ENCODE measurements at places on chromosomes 6 and 20.

DNA sequence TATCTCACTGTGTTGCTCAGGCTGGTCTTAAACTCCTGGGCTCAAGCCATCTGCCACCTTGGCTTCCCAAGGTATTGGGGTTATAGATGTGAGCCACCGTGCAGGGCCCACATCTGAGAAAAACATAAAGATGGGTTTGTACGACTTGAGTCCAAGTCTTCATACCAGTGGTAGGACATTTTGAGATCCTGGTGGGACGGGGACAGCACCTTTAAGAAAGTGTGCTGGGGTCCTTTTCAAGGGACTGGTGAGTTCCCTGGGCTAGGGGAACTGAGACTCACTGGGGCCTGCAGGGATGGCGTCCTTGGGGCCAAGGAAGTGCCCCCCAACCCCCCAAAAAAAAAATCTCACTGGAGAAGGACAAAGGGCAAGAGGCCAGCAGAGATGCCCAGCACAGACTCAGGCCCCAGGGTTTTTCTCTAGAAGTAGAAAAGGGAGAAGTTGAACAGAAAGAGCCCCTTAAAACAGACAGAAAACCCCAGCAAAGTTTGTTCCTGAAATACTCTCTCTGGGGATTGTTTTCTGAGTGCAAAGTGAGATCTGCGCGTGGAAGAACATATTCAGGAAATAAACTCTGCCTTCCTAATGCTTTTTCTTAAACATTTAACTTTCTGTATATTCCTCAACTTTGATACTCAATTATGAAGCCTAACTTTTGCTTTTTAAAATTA, 10.7 kb downstream of the OSBPL2 start:
- DNase-seq: no peak

- no peak for DNase-seq
Measured at GRCh38 chr6:145539831-145540230, 195.5 kb downstream of the EPM2A start.

GRCh38 chr6:142241061-142241460, 60.7 kb upstream of the ADGRG6 start:
- DNase-seq: no peak

DNA sequence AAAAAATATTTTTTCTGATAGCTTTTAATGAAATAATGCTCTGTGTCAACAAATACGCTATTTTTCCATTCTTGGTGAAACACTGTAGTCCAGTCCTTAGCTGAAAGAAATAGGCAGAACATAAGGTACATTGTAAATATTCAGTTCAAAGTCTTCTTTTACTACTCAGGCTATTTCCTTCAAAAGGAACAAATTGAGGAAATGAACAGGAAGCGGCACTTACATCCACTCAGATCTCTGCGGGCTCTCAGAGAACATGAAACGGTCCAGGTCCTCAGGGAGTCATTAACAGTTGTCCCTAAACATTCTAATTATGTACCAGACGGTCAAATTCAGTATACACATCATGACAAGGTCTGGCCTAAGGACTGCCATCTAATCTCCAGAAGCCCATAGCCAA, 212.6 kb downstream of the KIF16B start:
- DNase-seq: no peak

DNA sequence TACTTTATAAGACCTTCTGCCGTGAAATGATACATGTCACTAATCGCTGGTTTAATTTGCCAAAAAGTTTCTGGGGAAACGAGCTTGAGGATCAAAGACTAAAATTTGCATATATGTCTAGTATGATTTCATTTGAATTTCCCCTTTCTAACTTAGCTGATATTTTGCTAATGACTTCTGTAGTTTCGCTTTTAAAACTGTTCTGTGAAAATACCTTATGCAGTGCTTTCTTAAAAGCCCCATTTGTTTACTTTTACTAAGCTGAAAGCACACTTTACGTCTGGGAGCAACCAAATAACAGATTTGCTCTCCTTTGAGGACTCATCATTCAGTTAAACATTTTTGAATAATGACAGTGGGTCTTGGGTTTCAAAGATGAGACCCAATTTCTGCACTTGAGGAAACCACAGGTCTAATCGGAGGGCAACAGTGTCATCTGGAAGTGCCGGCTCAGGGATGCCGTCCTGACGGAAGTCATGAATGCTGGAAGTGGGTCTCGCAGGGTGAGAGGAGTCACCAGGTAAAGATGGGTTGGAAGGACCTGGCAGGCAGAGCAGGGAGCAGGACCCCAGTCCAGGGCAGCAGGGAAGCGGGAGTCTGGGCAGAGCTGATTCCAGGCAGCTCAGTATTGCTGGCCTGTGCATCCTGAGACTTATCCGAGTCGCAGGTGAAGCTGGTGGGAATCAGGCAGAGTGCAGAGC, 33.2 kb downstream of the PLEKHG1 start:
- DNase-seq: no peak

GRCh38 chr6:13666194-13667105, 45.2 kb downstream of the RANBP9 start:
- DNase-seq: no peak

GRCh38 chr6:75623491-75623890, 21.8 kb downstream of the SENP6 start:
- DNase-seq: no peak

GRCh38 chr20:38158701-38159351, 6.2 kb downstream of the TGM2 start:
- no peak for DNase-seq

DNA sequence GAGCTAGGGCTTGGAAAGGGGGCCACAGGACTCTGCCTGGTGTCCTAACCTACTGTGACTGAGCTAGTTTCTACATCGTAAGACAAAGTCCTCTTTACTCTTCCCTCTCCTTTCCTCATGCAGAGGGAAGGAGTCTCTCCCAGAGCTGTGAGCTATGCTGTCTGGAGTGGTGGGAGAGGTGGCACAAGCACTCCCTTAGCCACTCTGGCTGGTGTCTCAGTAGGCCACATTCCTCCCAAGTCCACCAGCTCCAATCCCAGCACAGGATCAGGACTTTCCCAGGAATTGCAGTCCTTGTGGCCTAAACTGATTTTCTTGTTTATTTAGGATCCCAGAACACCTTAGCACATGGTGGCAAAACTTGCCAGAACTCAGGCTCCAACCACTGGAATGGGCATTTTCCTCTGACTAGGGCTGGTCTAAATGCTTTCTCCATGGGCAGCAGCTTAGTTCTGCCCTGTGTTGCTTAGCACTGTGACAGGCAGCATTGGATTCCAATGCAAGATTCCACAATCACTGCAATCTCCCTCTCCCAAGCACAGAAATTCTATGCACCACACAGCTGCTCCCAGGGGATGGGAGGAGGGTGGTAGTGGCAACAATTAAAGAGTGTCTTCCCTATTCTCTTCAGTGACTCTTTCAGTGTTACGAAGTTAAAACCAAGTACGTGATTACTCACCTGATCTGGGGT, 733.3 kb downstream of the HACE1 start:
- DNase-seq: no peak

GRCh38 chr6:37114612-37115011, 55.3 kb upstream of the PIM1 start:
- no peak for DNase-seq

GRCh38 chr6:75802366-75802765, 53.3 kb downstream of the MYO6 start:
- no peak for DNase-seq

DNA sequence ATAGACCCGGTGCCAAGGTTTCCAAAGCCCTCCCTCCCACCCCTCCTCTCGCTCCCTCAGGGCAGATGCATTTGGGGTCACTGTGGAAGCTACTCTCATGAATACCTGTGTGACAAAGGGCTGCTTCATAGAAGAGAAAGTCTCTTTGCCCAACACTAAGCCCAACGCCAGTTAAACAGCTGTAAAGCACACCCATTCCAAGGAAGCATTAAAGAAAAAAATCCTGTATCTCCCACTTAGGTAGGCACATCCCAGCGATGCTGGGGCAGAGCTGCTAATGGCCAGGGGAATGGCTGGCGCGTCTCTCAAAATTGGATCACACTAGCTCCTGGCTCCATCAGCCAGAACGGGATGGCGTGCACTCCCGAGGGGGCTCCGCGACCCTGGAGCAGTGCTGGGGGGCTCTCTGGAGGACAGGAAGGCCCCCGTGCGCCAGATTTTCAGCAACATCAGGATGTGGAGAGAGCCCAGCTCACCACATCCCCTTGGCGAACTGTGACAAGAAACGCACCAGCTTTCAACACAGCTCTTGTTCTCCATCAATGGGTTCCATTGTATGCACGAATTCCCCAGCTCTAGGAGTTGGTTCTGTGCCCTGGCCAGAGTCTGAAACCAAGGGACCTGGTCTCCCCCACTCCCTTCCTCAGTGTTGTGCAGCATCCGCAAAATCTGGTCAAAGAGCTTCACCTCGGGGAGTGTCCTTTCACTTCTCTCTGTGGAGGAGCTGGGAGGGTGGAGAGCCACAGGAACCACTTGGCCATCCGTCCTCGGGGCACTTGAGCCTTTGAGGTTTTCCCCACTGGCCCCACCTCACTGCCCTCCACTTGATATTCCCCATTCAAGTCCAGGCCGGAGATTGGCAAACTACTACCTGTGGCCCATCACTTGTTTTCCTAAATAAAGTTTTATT, 74.1 kb downstream of the TFAP2C start:
- DNase-seq: peak; percentile 24

GRCh38 chr6:12356983-12357972, 67.1 kb downstream of the EDN1 start:
- no peak for DNase-seq

GRCh38 chr6:139603581-139603980, 229.1 kb upstream of the CITED2 start:
- DNase-seq: no peak

- no peak for DNase-seq
Measured at GRCh38 chr20:59125836-59126235, 37.8 kb upstream of the ZNF831 start.

- no peak for DNase-seq
Measured at GRCh38 chr6:34106421-34106820, 39.5 kb downstream of the GRM4 start.

DNA sequence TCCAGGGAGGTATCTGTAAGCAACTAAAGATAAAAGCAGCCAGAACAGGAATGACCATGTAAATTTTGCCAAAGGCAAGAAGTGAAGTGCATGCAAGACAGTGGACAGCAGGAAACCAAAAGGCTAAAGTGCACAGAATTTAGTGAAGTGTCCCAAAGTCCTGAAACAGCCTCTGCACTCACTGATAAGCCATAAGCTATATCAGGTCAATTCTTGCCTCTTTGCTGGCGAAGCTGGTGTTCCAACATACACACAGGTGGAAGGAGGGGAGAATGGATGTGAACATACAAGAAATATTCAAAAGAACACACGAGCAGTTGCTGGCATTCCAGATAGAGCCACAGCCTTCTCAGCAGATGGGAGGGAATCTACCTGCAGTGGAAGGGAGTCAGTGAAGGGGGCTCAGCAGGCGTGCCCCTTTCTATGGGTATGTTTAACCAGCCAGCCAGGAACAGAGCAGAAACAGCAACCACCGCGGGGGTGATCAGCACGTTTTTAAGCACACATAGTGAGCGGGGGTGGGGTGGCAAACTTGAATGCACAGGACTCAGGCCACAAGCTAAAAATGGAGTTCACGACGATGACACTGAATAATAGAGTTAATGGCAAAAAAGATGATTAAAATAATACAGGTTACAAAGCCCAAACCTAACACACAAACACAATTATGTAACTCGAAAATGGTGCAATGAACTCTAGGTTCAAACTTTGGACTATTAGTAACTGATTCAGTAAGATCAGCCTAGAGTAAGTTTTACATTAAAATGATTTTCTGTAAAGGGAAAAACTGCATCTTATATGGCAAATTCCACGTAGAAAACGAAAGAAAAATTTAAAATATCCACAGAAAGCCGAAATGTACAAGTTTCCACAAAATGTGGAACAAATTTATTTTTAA, 1.2 kb downstream of the ECI2 start:
- DNase-seq: peak; percentile 54

- DNase-seq: no peak
Measured at GRCh38 chr6:155967322-155967721, 511.7 kb upstream of the NOX3 start.

- no peak for DNase-seq
Measured at GRCh38 chr20:11457488-11457887, 460.2 kb upstream of the BTBD3 start.

GRCh38 chr6:160065200-160065599, 56.4 kb upstream of the SLC22A1 start:
- no peak for DNase-seq

- peak; percentile 57 for DNase-seq
Measured at GRCh38 chr6:90256698-90257485, 39.8 kb downstream of the BACH2 start.

DNA sequence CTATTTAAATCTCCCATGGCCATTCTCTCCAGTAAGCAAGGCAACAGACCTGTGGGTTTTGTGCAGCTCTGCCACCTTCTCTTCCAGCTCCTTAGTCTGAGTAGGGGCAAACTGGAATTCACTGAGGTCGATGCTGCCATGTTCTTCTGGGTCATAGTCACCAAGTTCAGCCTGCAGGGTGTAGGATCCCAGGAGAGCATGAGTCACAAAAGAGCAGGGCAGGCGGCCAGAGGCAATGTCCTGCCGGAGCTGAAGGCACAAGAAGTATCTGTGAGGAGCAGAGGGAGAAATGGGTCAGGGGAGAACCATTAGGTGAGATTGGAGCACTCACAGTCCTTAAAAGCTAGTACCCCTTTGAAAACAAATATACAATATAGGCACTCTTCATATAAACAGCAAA, 73.7 kb downstream of the SMLR1 start:
- DNase-seq: no peak

DNA sequence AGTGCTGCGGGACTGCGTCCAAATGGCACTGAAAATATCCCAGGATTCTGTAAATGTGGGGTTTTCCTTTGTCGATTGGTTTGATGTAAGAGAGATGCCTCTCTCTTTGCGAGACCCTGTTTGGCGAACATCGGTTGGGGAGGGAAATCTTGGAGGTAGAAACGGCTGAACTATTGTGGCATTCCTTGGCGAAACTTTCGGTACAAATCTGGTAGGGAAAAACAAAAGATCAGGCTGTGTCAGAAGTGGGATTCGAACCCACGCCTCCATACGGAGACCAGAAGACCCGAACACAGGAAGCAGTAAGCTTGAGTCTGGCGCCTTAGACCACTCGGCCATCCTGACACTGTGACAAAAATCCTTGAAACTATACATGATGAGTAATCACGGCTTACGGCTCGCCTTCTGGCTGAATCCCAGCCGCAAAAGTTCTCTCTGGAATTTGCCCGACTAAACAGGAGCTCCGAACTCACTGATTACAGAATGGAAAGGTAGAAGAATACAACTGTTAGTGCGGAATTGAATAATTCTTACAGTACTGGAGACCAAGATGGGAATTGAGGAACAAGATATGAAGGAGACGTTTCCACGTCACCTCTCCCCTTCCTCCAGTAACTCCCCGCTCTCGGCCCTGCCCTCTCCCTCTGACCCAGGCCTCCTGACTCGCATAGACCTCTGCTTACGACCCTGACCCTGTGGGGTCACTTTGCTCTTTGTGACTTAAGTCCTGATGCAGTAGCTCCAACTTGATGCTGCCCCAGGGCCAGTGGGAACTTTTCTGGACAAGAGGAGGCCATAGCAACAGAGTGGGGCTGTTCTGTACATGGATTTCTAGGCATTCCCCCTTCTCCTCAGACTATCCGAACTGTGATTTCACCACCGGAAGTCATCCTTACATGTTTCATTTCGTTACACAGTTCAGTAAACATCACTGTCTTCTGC, 132.8 kb upstream of the ZNF184 start:
- DNase-seq: no peak

Data from Jurkat, Clone E6-1 (cell line).